ENCODE measurements at places on chromosomes 5 and 9.

DNA sequence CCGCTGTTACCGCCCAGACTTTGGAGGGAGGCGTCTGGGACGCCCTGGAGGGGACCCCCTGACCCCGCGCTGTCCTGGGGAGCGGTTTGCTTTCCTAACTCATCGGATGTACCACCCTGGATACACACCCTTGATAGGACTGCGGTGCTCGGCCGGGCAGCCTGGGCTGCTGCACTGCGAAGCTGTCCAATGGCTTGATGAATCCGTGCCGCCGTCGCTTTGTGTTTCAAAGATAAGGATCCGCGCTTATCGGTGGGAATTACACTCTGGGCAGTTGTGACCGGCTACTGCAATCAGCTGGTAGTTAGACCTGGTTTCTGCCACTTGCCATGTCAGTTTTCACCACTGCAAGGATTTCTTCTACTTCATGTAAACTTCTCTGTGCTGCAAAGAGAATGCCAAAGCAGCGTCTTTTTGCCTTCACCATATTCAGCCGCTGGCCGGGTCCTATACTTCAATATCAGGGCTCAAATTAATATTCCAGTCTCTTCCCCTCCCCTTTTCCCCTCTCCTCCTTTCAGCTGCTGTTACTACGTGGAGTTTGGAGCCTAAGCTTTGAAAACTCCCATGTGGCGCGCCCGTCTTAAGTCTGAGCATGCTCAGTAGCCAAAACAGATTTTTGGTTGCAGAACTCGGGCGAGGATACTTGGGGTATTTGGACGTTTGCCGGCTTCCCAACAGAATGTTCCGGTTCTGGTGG is 727 bp downstream of the SMAD5 start:
- peak; percentile 67 for DNase-seq

- DNase-seq: no peak
These were observed 75.1 kb downstream of the PSAT1 start for GRCh38 chr9:78371981-78372380.

DNA sequence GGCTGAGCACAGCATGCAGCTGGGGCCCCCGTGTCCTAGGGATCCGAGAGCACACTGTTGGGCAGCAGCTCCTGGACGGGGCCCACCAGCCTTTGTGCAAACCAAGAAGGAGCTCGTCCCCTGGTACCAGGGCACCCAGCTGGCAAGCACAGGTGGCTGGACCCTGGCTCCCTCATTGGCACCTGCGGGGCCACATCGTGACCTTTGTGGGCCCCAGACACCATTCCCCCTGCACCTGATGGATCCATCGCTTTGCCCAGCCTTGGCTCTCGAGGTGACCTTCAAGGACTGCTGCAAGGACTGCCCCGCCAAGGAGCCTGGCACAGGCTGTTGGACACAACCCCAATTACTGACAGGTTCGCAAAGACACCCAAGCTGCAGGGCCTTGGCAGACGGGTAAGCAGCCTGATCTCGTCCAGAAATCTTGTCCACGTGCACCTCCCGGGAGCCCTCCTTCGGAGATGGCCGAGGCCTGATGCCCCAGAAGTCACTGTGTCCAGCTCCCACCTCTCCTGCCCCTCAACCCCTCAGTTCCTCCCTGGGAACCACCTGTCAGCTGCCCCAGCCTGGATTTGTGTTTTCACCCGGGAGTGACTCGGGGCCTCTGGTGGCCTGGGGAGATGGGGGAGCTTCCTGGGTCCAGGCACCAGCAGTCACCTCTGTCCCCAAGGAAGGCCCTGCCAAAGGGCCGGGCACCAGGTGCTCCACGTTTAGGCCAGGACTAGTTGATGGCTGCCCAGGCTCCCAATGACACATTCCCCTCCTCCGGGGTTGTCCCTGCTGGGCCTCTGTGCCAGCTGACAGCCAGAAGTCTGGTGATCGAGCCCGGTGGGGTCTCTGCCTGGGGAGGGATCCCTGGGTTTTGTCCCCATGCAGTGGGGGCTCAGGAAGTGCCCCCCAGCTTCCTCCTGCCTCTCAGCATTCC is 137.1 kb upstream of the PPP1R26 start:
- no peak for DNase-seq

DNA sequence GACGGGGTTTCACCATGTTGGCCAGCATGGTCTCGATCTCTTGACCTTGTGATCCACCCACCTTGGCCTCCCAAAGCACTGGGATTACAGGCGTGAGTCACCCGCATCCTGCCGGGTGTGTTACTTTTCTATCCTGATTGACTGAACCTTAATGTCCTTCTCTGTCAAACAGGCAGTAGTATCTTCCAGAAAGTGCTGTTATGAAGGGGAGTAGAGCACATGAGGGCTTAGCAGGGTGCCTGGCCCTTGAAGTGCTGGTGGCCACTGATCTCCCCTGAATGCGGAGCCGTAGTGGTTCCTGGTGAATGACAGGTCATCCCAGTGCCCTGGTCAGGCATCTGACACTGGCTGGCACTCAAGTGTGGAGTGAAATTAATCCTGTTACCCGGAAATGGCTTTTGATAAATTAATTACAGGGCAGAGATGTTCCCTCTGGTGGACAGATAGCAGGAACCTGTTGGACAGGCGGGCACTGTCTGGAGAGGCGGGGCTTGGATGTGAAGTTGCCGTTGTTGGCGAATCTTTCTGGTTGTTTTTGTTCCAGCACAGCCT is 28.4 kb downstream of the PRRC2B start:
- peak; percentile 82 for DNase-seq

- DNase-seq: no peak
These were observed 29.3 kb upstream of the CLPTM1L start for GRCh38 chr5:1374030-1374678.

- peak; percentile 87 for DNase-seq
These were observed 1111.8 kb downstream of the TAF11L14 start for GRCh38 chr5:18745988-18746615.

DNA sequence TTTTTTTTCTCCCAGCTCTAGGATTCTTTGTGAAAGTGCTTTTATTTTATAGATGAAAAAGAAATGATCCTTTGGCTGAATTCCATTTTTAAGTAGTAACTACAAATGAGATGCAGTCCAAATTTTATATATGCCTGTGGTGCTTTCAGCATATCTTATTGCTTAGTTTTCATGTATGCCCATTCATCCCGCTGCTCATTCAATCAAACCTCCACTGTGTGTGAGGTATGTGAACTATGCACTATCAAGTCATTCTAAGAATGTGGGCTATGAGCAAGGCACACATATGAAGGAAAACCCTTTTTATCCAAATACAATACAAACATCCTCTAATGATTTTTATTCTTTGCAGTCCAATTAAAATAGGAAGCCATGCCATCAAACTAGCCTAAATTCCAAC is 1069.1 kb upstream of the DMAC1 start:
- no peak for DNase-seq

DNA sequence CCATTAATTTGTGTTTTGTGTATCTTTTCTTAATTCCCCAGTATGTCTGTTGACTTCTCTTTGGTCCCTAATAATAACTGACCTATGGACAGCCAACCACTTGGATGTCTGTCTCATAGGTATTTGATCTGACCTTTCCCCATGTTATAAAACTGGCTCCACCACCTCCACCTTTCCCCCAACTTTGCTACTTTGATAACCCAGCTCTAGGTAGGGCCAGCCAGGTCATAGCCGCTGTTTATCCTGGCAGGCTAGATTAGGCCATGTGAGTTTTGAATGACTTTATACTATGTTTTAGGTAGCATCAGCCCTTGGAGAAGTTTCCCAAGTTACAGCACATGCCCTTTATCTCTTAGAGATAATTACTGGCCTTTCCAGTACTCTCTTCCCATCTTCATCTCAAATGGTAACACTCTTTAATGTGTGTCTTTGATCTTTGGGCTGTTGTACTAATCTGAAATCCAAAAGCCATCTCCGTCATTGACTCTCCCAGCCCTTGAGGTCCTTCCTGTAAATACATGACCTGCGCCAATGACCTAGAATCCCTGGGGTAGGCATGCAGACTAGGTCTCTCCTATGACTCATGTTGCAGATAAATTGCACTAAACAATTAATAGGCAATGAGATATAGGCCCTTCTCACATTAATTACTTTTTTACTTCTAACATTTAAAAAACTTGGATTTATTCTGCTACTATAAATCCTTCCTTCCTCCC is 152.6 kb downstream of the CD180 start:
- DNase-seq: no peak

- DNase-seq: no peak
These were observed 12.9 kb upstream of the AOPEP start for GRCh38 chr9:94713436-94714215.

GRCh38 chr5:150502106-150502505 is 5.8 kb upstream of the NDST1 start:
- DNase-seq: no peak

- no peak for DNase-seq
These were observed 197.9 kb downstream of the TLE4 start for GRCh38 chr9:79769476-79770275.

DNA sequence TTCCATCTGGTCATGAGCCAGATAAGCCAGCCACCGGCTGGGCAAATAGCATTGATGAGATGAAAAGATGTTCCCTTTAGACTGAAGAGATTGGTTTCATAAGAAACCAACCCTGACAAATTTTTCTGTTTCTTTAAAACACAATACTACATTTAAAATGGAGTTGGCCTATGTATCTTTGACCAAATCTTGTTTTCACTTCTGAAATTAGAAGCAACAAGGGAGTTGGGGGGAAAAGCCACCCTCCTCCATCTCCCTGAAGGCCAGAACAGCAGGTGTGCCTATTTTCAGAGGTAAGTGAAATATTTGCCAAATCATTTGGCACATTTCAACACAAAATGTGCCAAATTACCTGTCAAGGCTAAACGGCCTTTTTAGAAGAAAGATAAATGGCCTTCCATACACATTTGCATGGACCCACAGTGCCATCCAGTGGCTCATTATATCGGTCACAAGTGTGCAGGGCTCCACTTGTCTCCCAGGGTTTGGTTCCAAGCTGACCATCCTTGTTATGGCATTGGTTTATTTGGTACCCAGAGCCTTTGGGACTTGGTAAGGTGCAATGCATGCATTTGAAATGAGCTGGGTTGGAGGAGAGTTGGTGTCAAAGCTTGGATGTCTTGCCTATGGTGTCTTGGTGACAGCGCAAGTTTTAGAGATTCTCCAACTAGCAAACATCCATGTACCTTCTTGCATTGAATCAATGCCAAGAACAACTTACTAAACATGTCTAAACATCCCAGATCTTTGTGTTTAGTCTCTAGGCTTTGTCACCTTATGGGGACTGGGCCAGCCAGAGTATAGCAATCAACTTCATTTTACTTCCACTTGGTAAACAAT is 372.0 kb upstream of the KIF2A start:
- DNase-seq: peak; percentile 73

GRCh38 chr9:79858508-79858907 is 286.7 kb downstream of the TLE4 start:
- DNase-seq: peak; percentile 2

- no peak for DNase-seq
These were observed 14.7 kb upstream of the NDUFS4 start for GRCh38 chr5:53545744-53546143.

GRCh38 chr9:757246-757881 is 84.1 kb upstream of the DMRT1 start:
- peak; percentile 49 for DNase-seq

- no peak for DNase-seq
These were observed 135.5 kb upstream of the EFNA5 start for GRCh38 chr5:107806271-107806670.

- DNase-seq: no peak
These were observed 492.4 kb upstream of the KLF4 start for GRCh38 chr9:107982001-107982400.

DNA sequence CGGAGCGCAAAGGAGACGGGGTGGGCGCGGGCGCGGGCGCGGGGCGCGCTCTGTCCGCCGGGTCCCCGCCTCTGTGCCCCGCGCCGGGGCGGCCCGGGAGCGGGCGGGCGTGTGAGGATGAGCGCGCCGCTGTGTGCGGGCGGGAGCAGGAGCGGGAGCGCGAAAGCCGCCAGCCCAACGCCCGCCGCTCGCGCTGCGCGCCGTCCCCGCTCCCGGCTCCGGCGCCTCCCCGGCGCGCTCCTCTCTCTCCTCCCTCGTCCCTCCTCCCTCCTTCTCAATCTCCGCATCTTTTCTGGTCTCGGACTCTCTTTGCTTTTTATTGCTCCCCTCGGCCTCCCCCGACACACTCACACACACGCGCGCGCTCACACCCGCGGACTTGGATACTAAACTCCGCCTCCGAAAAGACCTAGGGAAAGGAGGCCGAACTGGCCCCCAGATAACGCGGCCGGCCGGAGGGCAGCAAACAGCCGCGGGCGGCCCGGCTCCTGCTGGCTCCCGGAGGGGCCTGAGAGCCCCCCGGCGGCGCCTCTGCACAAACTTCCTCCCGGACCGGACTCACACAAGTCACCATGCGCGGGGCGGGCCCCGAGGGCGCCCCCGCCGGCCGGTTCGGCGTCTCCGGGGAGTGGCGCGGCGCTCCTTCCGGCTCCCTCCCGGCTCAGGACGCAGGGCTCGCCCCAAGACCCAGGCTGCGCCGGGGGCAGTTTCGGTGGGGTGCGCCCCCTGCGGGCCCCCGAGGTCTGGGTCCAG is at the start of gene FIBCD1:
FIBCD1 (minus strand) TSS at position 596 of the 753 bp plus-strand sequence. CDS start 640 bp downstream, outside the sequence.
- DNase-seq: no peak

DNA sequence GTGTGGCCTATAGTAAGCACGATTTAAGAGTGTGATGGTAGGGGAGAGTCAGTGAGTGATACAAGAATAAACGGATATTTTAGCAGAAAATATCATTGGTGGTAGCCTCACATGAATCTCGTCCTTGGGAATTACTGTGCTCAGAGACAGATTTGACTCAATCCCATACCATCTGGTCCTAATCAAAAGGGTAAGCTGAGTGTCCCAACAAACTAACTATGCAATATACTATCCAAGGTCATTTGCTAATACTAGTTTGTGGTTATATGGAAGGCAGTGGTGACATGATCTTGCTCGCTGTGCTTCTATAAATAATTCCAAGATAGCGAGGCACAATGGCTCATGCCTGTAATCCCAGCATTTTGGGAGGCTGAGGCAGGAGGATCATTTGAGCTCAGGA is 103.2 kb downstream of the TRPM6 start:
- DNase-seq: no peak

GRCh38 chr5:131112424-131112823 is 52.6 kb downstream of the HINT1 start:
- no peak for DNase-seq

DNA sequence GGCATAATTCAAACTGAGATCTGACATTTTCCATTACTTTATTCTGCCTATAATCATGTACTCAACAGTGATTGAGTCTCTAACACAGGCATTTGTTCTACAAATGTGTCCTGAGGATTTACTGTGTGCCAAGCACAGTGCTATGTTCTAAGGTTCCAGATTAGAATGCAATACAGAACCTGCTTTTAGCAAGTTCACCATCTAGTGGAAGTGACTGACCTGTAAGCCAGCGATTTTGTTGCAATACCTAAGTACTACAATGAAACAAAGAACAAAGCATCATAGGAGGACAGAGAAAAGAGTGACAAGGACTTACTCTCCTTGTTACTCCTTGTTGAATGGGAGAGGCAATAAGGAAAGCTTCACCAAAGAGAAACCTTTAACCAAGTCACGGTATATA is 348.1 kb downstream of the ELAVL2 start:
- DNase-seq: no peak

GRCh38 chr5:87300744-87301143 is 33.1 kb downstream of the RASA1 start:
- DNase-seq: peak; percentile 57

GRCh38 chr5:55438998-55439397 is 95.8 kb downstream of the PLPP1 start:
- DNase-seq: no peak

All from HT-29 (cell line).